Pons (tissue), 1 donor: ENCODE measurements at places on chromosomes 4 and X.

- no peak for DNase-seq
These were observed 9.9 kb downstream of the TMSB4X start for GRCh38 chrX:12984603-12985319.

DNA sequence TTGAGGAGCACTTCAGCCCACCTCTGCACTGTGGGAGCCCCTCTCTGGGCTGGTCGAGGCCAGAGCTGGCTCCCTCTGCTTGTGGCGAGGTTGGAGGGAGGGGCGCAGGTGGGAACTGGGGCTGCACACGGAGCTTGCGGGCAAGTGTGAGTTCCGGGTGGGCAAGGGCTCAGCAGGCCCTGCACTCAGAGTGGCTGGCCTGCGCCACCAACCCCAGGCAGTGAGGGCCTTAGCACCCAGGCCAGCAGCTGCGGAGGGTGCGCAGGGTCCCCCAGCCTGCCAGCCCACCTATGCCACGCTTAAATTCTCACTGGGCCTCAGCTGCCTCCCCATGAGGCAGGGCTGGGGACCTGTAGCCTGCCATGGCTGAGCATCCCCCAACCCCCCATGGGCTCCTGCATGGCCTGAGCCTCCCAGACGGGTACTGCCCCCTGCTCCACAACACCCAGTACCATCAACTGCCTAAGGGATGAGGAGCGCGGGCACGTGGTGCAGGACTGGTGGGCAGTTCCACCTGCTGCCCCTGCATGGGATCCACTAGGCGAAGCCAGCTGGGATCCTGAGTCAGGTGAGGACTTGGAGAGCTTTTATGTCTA, 110.9 kb downstream of the SLC39A8 start:
- no peak for DNase-seq

GRCh38 chr4:66636349-66636748, 909.0 kb downstream of the CENPC start:
- DNase-seq = no peak

DNA sequence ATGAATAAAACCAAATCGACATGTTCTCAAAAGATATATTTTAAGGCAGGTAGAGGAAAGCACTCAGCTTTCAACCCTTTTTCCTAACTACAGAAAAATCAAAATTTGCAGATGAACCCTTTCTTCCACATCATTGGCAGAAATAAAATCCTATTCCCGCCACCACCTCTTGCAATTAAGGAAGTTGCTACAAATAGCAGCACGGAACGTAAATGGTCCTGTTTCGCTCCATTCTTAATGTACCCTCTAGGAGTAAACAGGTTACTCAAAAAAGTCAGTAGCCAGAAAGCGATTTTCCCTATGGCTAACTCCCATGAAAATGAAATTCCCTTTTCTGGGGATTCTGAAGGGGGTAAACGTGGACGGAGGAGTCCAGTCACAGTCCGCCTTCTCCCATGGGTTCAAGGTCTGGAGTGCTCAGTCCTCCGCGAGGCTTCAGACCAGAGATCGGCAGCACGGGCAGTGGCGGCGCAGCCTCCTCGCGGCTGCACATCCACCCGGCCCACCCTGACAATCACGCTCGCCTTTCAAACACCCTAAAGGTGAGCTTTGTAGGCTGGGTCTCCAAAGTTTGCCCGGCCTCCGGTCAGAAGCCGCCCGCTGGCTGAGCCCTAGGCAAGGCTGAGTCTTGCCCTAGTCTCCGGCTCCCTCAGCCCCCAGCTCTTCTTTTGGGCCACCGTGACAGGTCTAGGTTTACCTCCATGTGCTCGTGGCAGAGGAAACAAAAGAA, 1.8 kb downstream of the ATP11C start:
- peak; percentile 1 for DNase-seq

- peak; percentile 18 for DNase-seq
These were observed 269.6 kb downstream of the GBA3 start for GRCh38 chr4:22962295-22962694.

GRCh38 chrX:5771441-5771840, 457.2 kb downstream of the NLGN4X start:
- no peak for DNase-seq

DNA sequence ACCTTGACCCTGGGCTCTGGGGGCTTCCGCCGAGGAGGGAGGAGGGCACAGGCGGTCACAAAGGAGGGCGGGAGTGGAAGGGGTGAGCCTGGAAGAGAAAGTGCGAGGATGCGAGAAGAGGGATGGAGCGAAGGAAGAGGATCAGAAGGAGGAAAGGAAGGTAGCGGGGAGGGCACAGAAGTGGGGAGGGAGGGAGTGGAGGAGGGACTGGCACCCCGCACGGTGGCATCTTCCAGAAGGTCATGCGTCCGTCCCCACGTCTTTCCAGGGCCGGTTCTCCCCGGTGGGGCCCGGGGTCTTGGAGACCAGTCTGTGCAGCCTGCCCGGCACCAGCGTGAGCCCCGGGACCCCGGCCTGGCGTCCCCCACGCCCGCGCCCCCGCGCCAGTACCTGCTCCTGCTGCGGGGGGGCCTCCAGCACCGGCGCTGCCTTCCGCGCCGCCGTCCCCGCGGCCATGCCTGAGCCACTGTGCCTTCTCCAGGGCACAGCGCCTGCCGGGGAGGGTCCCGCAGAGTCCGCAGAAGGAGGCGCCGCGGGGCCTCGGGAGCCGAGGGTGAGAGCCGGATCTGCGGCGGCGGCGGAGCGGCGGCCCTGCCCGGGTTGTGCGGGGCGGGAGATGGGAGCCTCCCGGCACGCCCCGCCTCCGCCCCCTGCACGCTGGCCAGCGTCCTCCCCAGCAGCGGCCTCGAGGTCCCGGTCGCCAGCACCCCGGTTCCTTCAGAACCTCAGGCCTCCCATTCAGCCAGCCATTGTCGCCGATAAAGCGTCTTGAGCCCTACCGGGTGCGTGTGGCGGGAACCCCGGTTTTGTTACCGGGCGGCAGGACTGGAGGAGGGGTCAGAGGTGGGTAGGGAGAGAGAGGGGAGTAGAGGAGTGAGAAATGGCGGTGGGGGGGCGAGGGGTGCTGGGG, at the start of gene RNF175:
RNF175 (minus strand) TSS at position 618 of the 910 bp plus-strand sequence; CDS start at position 456, 162 bp downstream.
- no peak for DNase-seq

- no peak for DNase-seq
These were observed 18.3 kb downstream of the CD99L2 start for GRCh38 chrX:150879855-150880807.

DNA sequence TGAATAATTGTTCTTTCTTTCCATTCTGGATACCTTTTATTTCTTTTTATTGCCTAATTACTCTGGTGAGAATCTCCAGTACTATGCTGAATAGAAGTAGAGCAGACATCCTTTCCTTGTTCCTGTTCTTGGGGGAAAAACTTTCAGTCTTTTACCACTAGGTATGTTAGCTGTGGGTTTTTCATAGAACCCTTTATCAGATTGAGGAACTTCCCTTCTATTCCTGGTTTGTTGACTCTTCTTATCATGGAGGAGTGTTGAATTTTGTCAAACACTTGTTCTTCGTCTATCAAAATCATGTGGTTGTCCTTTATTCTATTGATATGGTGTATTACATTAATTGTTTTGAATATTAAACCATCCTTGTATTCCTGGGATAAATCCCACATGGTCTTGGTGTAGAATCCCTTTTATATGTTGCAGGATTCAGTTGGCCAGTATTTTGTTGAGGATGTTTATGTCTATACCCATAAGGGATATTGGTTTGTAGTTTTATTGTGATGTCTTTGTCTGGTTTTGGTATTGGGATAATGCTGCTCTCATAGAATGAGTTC, 23.6 kb downstream of the SH3BP2 start:
- DNase-seq = no peak

GRCh38 chr4:184190711-184191110, 27.0 kb downstream of the ENPP6 start:
- DNase-seq = peak; percentile 91

- DNase-seq = no peak
These were observed 2.7 kb upstream of the NUDT9 start for GRCh38 chr4:87419578-87420249.

- no peak for DNase-seq
These were observed 8.1 kb downstream of the RAPGEF2 start for GRCh38 chr4:159110961-159111360.

DNA sequence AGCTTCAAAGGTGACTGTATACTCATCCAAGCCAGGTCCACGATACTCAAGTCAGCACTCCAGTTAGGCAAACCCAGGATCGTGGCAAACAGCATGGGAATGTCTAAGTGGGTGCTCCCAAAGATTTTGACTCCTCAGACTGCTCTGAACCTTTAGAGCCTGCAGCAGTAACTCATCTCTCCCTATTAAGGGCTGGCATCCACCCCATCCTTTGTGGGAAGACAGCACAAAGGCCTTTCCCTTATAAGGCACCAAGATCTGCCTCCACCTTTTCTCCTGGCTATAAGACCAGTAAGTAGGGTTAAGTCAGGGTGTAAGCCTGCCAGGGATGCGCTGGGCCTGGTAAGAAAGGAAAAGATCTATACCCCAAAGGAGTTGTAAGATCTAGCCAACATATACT, 23.6 kb upstream of the SLC25A43 start:
- no peak for DNase-seq

GRCh38 chr4:8438743-8439142, 1.8 kb downstream of the ACOX3 start:
- DNase-seq = no peak

DNA sequence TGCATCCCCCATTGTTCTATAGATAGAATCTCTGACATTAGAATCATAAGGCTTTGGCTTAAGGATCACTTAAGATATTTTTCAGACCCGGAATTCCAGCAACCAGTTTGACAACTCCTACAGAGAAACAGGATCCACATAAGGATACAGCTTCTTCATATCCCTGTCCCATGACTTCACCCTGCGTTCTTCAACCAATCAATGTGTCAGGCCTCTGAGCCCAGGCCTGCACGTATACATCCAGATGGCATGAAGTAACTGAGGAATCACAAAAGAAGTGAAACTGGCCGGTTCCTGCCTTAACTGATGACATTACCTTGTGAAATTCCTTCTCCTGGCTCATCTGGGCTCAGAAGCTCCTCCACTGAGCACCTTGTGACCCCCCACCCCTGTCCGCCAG, 85.1 kb downstream of the MFAP3L start:
- DNase-seq = no peak

DNA sequence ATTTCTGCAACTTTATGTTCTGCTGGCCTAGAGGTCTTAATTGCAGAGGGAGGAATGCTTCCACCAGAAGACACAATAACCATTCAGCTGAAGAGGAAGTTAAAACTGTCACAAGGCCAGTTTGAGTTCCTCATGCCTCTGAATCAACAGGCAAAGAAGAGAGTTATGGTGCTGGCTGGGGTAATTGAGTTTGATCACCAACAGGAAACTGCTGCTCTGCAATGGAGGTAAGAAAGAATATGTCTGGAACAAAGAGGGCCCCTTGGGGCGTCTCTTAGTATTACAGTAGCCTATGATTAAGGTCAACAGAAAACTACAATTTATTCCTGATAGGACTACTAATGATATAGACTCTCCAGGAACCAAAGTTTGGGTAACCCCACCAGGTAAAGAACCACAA, 744.0 kb downstream of the FSTL5 start:
- DNase-seq = peak; percentile 46

- no peak for DNase-seq
These were observed 36.4 kb upstream of the N4BP2 start for GRCh38 chr4:40020221-40020620.

GRCh38 chr4:177391287-177391686, 51.0 kb downstream of the AGA start:
- DNase-seq = no peak

DNA sequence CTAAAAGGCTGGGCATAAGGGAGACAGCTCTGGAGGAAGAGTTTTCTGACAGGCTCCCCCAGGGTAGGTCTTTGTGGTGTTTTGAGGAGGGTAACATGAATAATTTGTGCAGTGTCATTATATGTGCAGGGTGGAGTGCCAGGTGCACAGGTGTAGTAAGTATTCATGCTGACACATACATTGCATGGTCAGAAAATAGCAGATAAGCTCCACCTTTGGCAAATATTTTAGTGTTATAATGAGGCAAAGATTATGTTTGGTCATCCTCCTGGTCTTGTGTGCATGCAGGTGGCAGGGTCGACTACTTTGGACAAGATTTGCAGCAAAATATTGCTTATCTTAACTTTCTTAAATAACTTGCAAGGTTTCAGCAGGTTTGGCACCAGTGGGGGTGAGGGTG, 910.4 kb upstream of the PCDH10 start:
- no peak for DNase-seq

DNA sequence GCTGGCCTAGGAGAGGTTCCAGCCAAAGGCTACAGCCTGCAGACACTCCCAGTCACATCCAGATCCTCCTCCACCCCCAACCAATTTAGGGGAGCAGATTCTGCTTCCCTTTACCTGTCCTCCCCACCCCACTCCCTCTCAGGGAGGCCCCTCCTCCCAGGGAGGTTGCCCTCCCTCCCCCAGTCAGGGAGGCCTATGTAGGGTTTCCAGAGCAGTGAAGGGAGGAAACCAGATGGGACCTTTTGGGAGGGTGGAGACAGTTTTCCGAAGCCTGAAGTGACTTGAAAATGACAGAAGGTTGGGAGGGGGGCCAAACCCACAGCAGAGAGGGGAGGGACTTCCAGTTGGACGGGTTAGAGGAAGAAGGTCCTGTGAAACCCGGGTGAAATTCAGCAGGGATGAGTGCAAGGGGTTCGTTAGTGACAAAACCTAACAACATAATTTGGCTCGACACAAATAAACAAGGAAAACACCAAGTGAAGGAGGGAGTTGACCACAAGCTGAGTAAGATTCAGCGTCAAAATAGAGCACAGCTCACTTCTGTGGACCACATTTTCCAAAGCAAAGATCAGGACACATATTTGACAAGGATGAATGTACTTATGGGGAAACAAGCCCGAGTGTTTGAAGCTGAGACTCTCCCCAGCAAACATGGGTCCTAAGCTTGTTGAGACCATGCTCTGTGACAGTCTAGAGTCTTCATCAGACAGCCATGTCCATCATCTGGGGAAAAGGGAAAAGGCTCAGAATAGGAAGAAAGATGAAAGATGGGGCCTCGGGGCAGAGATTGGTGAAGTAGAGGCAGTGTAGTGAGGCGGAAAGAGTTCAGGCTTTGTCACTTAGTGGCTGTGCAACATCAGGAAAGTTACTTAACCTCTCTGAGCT, 46.4 kb downstream of the PRPS1 start:
- DNase-seq = no peak

DNA sequence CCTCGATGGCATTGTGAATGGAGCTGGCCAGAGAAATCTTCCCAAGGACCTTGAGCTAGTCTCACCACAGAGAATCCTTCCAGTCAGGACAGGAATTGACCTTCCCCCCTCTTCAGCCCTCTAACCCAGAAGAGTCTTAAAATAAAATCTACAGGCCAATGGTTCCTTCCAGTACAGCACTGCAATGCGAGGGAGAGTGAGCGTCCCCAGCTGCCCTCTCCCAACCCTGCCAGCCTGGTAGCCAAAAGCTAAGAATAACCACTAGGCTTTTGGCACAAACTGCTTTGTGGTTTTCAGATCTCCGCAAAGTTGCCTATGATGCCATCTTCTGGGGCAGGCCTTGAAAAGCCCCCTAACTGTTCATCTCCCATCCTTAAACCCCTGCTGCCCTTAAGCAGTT, 175.1 kb downstream of the AR start:
- no peak for DNase-seq

DNA sequence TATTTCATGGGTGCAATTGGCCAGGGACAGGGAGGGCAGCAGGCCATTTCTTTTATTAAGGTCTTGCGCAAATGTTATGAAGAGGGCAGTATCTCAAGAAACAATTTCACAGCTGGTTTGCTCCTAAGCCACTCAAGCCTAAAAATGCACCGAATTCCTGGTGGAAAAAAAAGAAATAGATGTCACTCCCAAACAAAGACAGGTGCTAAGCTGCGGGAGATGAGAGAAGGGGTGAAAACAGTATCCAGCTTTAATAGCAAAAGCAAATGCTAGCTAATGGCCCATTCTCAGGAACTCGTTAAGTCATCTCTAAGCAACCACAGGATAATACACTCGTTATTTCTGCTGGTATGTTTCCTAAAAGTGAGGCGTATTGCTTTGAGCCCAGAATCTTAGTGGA, 116.4 kb downstream of the ARX start:
- no peak for DNase-seq
